ENCODE measurements at places on chromosomes 1 and 21.

DNA sequence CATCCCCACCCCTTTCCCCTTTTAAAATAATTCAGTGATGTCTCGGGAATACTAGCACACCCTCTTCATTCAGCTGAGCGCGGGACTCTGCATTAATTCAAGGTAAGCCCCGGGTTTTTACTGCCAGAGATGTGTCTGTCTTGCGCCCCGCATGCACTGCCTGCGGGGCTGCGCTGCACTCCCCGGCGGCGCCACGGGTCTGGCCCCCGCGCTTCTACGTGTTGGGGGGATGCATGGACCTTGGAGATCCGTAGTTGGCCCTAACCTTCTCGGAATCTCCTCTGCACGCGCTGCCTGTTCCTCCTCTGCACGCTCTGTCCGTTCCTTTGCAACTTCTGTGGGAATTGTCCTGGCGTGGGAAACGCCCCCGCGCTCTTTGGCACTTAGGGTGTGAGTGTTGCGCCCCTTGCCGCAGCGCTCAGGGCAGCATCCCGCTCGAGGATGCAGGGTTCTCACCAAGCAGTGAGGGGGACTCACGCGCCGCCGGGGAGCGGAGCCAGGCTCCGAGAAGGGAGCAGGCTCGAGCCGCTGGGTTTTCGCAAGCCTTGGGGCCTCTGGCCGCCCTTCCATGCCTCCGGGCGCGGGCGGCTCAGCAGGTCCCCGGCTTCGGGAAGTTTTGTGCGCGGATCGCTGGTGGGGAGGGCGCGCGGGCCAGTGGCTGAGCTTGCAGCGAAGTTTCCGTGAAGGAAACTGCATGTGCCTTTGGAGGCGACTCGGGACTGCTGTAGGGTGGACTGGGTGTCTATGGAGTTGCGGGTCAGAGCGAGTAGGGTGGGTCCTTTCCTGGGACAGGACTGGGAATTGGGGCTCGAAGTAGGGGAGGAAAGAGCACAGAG lies 165.1 kb upstream of the CACNA1E start:
- DNase-seq: peak; percentile 39

- DNase-seq: no peak
Observed at GRCh38 chr1:167013108-167013929, 24.2 kb downstream of the MAEL start.

- no peak for DNase-seq
Observed at GRCh38 chr21:33411949-33412430, 8.8 kb downstream of the IFNGR2 start.

DNA sequence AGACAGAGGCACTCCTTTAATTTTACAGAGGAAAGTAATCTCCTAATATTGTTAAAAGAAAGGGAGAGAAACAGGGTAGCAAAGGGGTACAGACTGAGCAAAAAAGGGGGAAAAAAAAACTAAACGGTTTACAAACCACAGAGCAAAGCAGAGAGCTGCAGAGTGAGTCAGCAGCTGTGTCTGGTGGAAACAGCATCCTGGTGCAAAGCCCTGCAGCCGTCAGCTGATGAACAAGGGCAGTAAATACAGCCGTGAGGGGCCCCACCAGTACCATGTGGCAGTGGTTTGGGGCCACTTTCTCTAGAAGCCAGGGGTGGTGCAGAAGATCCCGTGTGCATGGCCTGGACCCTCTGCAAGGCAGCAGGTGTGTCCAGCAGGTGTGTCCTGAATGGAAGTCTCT lies 111.3 kb downstream of the ERG start:
- DNase-seq: peak; percentile 50

- no peak for DNase-seq
Observed at GRCh38 chr21:28906841-28907240, 85.8 kb downstream of the LTN1 start.

GRCh38 chr1:234913771-234914170 lies 214.9 kb downstream of the TOMM20 start:
- DNase-seq: no peak

DNA sequence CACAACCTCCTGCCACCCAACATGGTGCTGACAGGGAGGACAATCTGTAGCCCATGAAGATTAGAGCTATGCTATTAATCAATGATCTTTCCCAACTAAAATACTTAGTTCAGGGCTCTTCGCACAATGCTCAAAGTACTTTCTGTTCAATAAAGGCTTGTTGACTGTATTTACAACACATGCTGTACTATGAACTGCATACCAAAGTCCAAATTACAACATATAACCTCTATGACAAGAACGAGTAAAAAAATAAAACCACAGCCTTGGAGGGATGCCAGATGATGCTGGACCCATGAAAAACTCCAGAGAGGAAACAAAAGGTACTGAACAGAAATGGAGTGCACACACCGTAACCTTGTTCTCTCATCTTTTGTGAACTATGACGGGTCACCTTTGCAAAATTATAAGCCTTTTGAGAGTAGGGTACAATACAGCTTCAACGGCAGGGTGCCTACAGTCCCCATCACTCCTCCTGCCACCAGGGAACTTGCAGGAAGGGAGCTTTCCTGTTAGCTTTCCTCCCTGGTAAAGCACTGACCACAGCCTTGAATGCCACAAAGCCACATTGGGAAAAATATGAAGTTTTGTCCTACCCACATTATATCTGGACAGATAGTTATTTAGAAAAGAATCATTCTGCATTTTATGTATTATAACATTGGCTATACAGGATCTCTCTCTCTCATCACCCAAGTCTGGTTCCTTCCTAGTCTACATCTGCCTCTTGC lies 175.6 kb downstream of the NRIP1 start:
- peak; percentile 24 for DNase-seq

- DNase-seq: peak; percentile 31
Observed at GRCh38 chr1:231240531-231240882, 505 bp upstream of the GNPAT start.

DNA sequence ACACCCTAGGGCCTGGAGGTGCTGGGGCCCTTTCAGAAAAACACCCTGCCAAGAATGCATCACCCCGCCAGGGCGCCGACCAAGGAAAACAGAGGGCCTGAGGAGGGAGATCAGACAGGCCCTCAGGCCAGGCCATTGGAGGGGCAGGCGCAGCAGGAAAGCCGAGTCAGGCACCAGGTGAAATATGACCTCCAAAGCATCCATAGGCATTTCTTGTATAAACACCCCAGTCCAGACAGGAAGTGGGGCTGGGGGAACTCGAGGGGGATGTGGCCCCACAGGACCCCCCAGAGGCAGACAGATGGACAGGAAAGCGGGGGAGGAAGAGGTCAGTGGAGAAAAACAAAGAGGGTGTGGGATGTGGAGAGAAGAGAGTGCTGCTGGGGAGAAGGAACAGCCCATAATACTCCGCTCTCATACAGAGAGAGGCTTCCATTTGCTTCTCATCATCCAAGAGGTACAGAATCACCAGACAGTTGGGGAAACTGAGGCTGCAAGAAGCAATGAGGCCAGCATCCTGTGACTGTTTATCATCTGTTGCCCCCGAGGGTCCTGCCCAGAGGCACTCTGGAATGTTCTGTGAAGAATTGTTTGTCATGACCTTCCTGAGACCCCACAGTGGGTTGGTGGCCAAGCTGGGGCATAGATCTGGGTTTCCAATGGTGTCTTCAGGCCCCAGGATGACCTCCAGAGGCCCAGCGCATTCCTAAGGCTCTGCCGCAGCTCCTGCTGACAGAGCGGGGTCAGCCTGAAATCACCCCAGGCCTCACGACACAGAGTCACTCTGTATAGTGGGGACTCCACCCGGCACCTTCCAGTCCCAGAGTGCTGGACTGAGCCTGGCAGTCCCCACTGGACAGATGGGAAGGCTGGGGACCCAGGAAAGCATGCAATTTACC lies 18.0 kb downstream of the TRIM62 start:
- DNase-seq: no peak

DNA sequence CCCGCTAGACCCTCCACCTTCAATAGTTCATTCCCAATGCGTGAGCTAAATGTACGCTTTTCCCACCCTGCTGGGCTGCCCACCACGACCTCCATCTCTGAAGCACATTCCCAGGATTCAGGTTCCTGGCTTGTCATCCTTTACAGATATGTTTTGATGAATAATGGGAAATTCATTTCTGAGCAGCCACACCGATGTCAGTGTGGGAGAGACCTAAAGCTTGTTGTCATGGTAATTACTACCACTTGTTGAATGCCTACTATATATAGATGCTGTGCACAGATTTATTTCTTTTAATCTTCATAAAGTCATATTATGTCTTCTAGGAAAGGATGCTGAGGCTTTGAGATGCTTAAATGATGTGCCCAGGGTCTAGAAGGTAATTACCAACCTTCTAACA lies 8.0 kb downstream of the RCSD1 start:
- DNase-seq: no peak

DNA sequence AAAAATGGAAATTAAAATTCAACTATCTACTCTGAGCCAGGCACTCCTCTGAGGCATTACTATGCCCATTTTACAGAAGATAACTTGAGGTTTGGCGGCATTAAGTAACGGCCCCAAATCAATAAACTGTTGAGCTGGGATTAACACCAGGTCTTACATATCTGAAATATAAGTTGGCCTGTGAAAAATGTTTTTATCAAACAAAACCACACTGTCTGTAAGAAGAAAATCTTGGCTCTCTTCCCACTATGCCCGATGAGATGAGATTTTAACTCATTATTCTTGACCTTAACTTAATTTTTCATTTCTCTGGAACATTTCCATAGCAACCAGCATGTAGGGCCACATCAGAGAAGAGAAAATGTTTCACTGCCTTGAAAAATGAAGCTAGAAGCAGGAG lies 21.8 kb downstream of the RC3H1 start:
- no peak for DNase-seq

DNA sequence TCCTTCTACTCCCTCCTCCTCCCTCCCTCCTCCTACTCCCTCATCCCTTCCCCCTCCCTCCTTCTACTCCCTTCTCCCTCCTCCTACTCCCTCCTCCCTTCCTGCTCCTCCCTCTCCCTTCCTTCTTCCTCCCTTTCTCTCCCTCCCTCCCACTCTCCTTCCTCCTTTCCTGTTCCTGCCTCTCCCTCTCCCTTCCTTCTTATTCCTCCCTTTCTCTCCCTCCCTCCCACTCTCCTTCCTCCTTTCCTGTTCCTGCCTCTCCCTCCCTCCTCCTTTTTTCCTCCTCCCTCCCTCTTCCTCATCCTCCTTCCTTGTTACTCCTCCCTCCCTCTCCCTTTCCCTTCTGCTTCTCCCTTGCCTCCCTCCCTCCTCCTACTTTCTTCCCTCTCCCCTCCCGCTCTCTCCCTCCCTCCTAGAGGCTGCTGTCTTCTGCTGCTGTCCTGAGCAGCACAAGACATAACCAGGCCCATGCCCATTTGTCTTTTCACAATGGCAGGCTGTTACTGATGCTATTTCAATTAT lies 41.1 kb downstream of the WNT9A start:
- DNase-seq: no peak

GRCh38 chr21:46114963-46115362 lies 17.1 kb downstream of the COL6A2 start:
- DNase-seq: no peak
